ENCODE measurements at places on chromosomes 5 and 9.

GRCh38 chr5:91065496-91065895, 317.6 kb downstream of the ARRDC3 start:
- DNase-seq = no peak

DNA sequence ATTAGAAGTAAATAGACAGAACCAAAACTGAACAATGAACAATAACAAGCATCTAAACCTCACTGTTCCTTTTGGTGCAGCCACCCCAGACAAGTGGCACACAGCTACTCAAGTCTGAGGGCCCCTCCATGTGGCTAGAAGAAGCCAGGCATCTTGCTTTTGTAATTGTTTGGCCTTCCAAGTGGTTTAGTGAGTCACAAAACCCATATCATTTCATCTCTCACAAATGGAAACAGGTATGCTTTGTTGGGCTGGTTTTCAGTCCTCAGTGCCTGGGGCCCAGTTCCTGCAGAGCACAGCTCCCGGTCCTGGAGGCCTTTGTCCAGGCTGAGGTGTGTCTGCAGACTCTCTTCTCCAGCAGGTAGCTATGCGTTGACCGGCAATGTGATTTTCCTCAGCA, 16.7 kb downstream of the PRLR start:
- no peak for DNase-seq

DNA sequence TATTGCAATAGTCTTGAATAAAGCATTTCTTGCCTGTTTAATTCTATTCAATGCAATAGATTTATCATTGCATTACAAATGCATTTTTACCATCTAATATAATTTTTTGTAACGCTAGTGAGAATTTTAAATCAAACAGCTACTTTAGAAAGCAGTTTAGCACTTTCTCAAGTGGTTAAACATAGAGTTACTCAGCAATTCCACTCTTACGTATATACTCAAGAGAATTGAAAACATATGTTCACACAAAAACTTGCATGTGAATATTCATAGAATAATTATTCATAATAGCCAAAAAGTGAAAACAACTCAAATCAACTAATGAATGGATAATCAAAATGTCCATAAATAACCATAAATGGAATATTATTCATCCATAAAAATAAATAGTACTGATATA, 244.7 kb downstream of the TMEM167A start:
- DNase-seq = no peak

GRCh38 chr5:118580949-118581348, 407.4 kb downstream of the DTWD2 start:
- no peak for DNase-seq

DNA sequence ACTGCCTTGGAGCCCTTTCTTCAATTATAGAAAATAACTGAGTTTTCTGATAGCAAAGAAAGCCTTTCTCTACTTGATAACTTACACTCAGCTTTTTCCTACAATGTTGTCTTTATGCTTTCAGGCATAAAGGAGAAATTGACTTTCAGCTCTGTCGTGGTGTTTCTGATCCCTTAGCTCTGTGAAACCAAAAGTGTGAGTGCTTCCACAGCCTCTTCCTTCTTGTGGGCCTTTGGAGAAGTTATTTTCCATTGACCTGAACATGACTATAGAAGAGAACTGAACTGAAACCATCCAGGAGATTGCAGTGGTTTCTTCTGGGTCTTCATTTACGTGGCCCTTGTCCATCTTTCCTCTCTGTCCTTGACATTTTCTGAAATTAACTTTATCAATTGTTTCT, 59.5 kb upstream of the EQTN start:
- DNase-seq = no peak

GRCh38 chr5:126967808-126968466, 62.4 kb downstream of the MARCHF3 start:
- no peak for DNase-seq

- no peak for DNase-seq
Observed at GRCh38 chr5:179323026-179323870, 22.0 kb downstream of the ADAMTS2 start.

DNA sequence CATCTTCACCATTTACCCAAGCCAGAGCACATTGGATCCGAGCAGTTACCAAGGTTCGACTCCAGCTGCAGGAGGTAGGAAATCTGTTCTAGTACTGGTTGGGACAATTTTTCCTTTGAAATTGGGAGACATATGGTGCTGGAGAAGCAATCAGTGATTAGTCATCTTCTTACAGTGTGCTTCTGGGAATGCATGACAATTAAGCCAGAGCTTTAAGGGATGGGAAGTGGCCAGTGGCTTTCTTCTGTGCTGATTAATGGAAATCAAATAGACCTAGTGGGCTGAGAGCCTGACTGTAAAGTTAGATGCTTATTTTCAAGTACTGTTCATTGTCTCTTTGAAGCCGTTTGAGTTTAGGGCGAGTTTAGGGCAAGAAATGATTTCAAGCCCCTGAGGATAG, 152.1 kb downstream of the UNC13B start:
- no peak for DNase-seq

DNA sequence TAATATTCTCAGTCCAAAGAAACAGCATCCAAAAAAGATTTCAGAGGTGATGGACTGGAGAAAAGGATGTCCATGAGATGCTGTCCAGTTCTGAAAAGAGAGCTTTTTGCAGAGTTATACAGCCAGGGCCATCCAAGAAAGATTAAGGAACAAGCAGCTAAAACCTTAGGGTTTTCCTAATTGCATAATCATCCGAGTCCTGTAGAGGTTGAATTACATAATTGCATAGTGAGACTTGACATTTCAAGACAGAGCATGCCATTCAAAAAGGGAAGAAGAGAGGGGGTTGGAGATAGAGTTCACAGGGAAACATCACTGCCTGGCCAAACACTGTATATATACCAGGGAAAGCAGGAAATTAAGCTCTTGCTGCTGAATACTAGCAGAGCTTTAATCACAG, 1729.2 kb upstream of the WWC1 start:
- no peak for DNase-seq

GRCh38 chr9:94823710-94824109, 97.2 kb downstream of the AOPEP start:
- DNase-seq = no peak

GRCh38 chr5:178476972-178477754, 113.0 kb downstream of the COL23A1 start:
- DNase-seq = no peak

GRCh38 chr5:139808481-139809330, 13.1 kb downstream of the PSD2 start:
- no peak for DNase-seq

GRCh38 chr9:12666813-12667212, 26.4 kb upstream of the TYRP1 start:
- no peak for DNase-seq

DNA sequence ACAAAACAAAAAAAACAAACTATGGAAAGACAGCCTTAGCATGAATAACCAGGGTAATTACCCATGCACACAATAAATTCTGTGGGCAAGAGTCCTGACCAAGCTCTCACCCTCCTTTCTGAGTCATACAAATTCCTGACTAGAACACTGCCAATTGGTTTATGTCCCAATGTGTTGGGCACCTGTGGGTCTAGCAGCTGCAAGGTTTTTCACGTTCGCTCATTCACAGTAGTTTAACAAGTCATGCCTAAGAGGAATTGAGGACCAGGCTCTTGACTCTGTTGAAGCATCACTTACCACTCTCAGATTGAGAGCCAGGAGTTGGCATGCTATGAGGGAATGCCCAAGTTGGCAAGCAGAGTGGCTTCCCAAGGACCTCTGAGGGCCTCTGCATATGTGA, 205.5 kb upstream of the SLC24A2 start:
- no peak for DNase-seq

- DNase-seq = no peak
Observed at GRCh38 chr5:120512068-120512467, 48.0 kb downstream of the PRR16 start.

- DNase-seq = no peak
Observed at GRCh38 chr9:87816036-87816435, 66.6 kb upstream of the SPATA31E1 start.

DNA sequence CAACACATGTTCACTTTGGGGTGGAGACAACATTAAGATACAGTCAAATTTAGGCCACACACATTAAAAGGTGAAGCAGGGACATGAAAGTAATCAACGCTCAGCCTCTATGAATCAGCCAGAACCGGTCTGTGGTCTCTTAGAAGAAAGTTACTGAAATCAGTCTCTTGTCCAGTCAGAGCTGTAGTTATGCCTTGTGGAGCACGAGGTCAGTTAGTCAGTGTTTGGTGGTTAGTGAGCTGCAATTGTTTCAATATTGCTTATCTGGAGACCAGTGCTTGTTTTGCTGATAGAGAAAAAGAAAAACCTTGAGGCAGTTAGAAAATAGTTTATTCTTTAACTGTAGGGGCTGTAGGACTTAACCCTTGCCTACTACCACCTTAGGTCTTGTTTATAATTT, 157.8 kb upstream of the RASEF start:
- no peak for DNase-seq

DNA sequence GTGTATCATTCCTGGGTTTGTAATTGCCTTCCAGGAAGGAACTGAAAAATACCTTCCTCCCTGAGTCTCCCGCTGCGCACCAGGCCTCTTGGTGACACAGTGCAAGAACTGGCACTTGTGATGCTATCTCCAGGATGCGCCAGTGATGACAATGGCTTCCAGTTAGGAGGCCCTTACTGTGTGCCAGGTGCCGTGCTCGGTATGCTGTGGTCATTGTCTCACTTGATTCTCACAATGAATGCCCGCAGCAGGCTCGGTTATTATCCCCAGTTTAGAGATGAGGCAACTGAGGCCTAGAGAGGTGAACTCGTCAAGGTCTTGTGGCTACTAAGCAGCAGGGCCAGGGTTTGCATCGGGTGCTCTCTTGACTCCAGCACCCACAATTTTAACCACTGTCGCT, 31.5 kb upstream of the SLC2A8 start:
- DNase-seq = no peak

DNA sequence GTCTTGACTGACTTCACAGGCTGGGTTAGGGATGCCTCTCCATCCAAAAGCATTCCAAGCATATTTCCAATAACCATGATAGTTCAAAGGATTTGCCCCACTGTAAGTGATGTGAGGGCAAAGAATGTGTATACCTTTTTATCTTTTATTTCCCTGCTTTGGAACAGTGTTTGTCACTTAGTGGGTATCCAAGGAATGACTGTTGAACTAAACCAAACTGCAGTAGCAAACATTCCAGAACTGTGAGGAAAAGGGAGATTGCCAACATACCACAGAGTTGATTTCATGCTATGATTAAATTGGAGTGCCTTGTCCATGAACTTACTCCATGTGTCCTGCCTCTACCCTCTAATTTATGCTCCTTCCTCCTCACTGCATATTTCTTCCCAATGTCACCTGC, 400.0 kb downstream of the KIAA0825 start:
- DNase-seq = no peak

- DNase-seq = no peak
Observed at GRCh38 chr9:19788614-19789271, at the start of gene SLC24A2. Gene SLC24A2 (minus strand): TSS chr9:19789037.

GRCh38 chr5:132787076-132787475, 10.0 kb upstream of the SEPTIN8 start:
- no peak for DNase-seq

DNA sequence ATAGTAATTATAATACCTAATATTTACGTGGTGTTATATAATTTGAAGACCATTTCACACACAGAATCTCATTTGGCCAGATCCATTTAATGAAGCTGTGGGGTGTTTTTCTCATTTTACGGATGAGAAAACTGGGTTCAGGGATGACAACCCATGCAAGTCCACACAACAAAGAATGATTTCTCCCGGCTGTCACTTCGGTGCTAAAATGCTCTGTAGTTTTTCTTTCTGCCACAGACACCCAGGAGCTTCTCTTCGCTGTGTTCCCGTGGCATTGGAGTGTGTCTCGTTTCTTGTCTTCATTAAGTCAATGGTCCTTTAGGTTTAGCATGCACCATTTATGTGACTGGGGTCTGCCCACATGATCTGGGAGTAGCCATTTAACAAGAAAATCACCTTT, 308.5 kb downstream of the ENC1 start:
- DNase-seq = no peak

GRCh38 chr9:8723195-8723594, 923.6 kb upstream of the DMAC1 start:
- DNase-seq = no peak

- peak; percentile 88 for DNase-seq
Observed at GRCh38 chr5:78985116-78985724, at the start of gene ARSB. Gene ARSB (minus strand): TSS chr5:78985310. CDS start chr5:78985248, 62 bp downstream.

DNA sequence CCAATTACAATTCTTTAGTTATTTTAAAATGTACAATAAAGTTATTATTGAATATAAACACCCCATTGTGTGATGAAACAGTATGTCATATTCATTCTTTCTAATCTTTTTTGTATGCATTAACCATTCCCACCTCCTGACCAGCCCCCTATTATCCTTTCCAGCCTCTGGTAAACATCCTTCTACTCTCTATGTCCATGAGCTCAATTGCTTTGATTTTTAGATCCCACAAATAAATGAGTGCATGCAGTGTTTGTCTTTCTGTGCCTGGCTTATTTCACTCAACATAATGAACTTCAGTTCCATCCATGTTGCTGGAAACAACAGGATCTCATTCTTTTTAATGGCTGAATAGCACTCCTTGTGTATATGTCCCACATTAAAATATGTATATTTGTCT, 1858.9 kb upstream of the C9orf72 start:
- DNase-seq = no peak

DNA sequence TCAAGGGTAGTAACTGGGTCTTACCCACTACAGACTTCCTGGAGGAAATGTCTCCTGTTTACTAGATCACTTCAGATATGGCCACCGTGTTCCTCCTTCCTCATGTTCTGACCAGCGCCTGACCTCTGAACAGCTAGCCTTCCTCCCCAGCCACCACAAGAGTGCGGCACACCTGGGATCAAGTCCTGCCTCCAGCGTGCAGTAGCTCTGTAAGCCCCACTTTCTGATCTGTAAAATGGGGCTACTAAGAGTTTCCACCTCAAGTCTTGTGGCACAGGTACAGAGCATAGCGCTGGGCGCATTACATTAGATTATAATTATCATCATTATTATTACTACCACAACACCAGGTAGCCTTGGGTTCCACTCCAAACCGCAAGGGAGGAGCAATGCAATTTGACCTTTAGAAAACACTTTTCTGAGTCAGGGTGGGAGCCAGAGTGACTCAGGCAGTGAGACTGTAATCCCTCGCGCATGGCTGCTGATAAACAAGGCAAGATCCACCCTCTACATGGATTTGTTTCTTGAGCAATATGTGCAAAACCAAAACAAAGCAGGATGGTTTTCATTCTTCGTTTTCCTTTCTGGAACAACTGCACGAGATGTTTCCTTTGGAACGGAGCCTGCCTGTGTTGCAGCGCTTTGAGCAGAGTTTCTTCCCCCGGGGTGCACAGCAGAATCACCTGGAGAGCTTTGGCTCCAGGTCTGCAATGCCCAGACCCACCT, 65.0 kb upstream of the ANGPTL2 start:
- DNase-seq = no peak

DNA sequence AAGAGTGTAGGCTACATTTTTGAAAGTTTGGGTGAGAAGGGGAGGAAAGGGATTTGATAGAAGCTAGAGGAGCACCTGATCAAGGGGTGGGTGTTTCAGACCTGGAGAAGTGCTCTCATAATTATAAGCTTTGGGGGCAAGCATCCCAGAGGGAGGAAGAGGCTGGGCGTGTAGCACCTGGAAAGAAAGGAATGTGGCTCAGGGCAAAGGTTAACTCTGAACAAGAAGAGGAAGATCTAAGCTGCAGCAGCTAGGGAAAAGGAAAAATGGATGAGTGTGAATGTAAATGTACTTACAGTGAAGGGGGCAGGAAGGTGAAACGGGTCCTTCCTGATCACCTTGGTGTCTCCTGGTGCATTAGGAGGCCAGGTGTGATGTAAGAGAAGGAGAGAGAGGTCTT, 49.8 kb upstream of the ANKRD55 start:
- DNase-seq = no peak

All from osteocyte (in vitro differentiated cells).